ENCODE measurements at places on chromosomes 2 and 18.

DNA sequence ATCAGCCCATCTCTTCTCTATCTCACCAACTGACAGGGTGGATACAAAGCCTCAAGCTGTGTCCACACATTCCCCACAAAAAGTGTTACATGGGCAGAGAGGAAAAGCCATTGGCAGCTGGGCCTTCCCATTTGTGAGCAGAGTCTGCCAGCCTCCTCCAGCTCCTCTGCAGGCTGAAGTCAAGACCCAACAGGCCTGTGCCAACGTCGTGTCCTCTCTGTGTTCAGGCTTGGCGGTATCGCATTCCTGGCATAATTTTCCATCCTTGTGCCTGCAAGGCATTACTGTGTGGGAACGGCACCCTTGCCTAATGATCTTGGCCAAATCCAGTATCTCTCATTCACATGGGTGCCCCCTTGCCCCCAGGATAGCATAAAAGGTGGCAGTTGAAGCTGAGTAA lies 41.5 kb upstream of the APCDD1 start:
- no peak for DNase-seq

GRCh38 chr2:223908304-223908998 lies 36.7 kb downstream of the WDFY1 start:
- no peak for DNase-seq

- DNase-seq, result no peak
These were observed 262.8 kb upstream of the PARD3B start for GRCh38 chr2:204282525-204282924.

GRCh38 chr2:229888031-229888430 lies 33.8 kb downstream of the TRIP12 start:
- DNase-seq, result no peak

DNA sequence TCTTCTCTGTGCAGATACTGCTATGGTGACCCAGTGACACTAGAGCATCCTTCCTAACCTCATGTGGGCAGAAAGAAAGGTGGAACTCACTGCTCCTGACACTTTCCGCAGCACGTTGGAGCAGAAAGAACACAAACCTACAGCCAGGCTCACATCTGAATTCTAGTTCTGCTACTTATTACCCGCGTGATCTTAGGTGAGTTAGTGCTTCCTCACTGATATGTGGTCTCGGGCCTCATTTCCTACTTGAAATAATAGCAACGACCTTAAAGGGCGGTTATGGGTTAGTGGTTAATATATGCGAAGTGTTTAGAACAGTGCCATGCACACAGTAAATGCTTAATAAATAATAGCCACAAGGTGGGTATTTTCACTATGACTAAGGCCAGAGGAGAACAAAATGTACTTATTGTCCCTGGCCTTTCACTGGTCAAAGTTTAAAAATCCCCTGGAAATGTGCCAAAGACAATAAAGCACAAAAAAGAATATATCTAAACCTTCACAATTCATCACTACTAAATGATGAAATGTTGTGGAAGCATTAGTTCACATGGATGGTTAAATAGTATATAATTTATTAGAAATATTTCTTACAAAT lies 66.6 kb downstream of the MYOM1 start:
- DNase-seq, result no peak

- DNase-seq, result peak; percentile 15
These were observed 33.2 kb downstream of the SLC38A11 start for GRCh38 chr2:164922134-164922533.

Data from NCI-H2081 (cell line).